Activated CD4-positive, CD25-positive, alpha-beta regulatory T cell treated with anti-CD3 and anti-CD28 coated beads, Interleukin-2, amount 50 U/mL, for 16 hours (primary cell): ENCODE measurements at places on chromosomes 16 and 17.

DNA sequence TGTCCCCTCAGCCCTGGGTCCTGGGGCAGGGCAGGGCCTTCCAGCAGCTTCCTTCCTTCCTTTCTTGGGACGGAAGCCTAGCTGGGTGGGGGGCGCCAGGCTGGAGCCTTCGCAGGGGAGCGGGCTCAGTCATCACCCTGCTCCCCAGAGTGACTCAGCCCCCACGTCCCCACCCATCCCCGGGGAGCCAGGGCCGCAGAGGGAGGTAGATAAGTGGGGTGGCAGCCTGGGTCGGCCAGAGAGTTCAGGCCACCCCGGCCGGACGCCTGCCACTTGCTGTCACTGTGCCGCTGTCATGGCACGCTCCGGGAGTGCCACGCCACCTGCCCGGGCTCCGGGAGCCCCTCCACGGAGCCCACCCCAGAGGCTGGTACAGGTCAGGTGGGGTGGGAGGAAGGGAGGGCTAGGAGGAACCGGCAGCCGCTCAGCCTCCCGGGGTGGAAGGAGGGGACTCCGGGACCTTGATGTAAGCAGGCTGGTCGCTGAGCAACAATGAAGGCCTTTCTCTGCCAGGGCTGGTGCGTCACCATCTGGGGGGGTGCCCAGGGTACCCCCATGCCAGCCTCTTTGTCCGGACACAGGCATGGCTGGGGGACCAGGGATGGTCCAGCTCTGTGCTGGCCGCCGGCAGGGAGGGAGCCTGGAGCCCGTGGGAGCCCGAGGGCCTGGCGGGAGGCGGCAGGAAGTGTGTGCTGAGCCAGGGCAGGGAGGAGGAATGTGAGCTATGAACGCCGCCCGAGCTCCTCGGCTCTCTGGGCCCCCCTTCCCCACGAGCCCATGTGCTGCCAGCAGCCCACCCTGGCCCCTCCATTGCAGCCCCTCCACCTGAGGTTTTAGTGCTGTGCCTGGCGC is 6.6 kb downstream of the NHERF2 start:
- no peak for DNase-seq

GRCh38 chr17:76948726-76949342 is 80.6 kb downstream of the MGAT5B start:
- no peak for DNase-seq

- no peak for DNase-seq
Measured at GRCh38 chr16:48182979-48183537, 27.3 kb upstream of the ABCC12 start.

- DNase-seq = no peak
Measured at GRCh38 chr16:17233318-17234002, 237.3 kb downstream of the XYLT1 start.

- no peak for DNase-seq
Measured at GRCh38 chr17:30113213-30113612, 3.4 kb upstream of the NSRP1 start.
